Inflammatory macrophage treated with lipopolysaccharide for 4 hours (primary cell): ENCODE measurements at places on chromosomes 4 and X.
A peak's percentile ranks its signal among the peaks of the same experiment; 100 is the strongest.

GRCh38 chr4:140523370-140523856 lies 555 bp upstream of the ELMOD2 start:
- DNase-seq: peak; percentile 86

DNA sequence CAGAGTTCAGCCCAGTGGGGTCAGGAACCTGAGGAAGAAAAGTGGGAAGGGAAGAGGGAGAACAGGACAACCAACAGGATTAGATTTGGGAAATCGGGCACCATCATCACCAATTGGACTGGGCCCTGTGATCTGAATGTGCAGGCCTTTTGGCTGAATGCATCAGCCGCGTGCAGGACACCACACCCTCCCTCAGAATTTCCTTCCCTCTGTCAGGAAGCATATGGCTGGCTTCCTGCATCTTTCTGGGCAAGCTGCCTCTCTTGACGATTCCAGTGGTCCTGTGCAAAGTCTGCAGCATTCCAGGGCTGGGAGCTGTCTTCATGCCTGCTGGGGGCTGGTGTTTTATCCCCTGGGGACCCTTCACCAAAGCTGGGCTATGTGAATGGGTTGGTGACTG lies 16.4 kb downstream of the MAGEA4 start:
- no peak for DNase-seq

DNA sequence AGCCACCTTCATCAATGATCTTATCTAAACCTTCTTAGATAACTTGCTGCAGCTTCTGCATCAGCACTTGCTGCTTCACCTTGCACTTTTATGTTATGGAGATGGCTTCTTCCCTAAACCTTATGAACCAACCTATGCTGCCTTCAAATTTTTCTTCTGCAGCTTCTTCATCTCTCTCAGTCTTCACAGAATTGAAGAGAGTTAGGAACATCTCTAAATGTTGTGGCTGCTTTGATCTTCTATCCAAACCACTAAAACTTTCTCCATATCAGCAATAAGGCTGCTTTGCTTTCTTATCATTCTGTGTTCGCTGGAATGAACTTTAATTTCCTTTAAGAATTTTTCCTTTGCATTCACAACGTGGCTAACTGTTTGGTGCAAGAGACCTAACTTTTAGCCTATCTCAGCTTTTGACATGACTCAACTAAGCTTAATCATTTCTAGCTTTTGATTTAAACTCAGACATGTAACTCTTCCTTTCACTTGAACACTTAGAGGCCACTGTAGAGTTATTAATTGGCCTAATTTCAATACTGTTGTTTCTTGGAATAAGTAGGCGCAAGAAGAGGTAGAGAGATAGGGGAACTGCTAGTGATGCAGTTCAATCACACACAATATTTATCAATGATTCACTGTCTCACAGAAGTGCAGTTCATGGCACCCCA lies 36.1 kb upstream of the CORIN start:
- DNase-seq: no peak

- DNase-seq: peak; percentile 77
These were observed 109.1 kb downstream of the PTTG2 start for GRCh38 chr4:38069271-38069760.

GRCh38 chrX:55111578-55112254 lies 22.9 kb downstream of the PAGE2 start:
- DNase-seq: no peak

- DNase-seq: no peak
These were observed 4.8 kb downstream of the AVPR2 start for GRCh38 chrX:153909024-153909979.

- DNase-seq: no peak
These were observed 2.3 kb downstream of the LINC00632 start for GRCh38 chrX:140711894-140712293.

DNA sequence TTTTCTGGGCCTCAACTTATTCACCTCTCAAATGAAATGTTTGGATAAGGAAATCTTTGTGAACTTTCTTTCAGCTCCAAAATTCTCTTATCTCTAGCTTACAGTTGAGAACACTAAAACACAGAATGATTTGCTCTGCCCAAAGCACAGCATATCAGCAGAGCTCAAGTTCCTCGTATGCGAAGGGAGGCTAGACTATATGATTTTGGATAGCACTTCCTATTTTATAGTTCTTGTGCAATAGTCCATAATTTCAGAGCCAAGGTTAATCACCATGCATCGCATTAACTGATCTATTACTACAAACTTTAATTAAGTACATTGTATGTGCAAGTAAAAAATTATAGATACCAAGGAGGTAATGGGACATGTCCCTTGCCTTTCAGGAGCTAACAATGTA lies 27.0 kb upstream of the KLHL13 start:
- no peak for DNase-seq

- DNase-seq: no peak
These were observed 18.7 kb downstream of the SHISA3 start for GRCh38 chr4:42416017-42416416.

DNA sequence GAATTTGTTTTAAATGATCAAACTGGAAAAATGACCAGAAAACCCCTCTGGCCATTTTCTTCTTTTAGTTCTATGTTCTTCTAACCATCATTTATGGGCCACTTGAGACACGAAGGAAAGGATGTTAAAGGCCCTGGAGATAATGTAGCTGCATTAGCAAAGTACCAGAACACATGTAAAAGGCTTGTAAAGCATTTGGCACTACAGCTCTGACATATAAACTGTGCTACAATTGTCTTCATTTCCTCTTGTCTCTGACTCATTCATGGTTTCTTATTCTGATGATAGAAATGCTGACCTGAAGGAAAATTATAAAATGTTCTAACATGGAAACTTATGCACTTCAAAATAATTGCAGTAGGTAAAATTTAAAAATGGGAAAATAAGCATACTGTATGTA lies 388.7 kb downstream of the FAT4 start:
- DNase-seq: no peak

DNA sequence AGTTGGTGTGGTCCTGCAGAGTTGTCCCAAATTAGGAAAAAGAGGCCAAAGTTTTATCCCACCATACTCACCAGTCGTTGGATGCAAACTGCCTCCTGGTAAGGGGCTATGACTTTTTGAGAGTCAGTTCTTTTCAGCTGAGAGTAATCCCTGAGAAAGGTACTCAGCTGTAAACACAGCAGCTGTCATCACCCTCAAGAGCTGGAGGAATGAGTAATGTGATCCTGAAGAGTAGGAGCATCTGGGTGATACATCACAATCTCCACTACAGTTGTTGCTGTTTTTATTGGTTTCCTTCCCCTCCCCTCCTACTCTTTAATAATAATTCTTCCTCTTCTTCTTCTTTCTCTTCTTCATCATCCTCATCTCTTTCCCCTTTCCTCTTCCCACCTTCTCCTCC lies 5.7 kb downstream of the MAGEE1 start:
- DNase-seq: no peak
